ENCODE measurements at places on chromosomes 11 and 22. TPM values are rescaled to one million over a fixed set of nuclear protein-coding genes. Genes with fewer than 3 reads are reported as not detected.

Gene ADAMTS8
- not detected for total RNA-seq

Gene PTGDR2
- not detected for total RNA-seq

Gene SCGB1C1
- total RNA-seq = not detected

- DNase-seq = peak; percentile 55
Measured at GRCh38 chr22:47835726-47836125, 1073.3 kb downstream of the TBC1D22A start.

GRCh38 chr22:49099496-49100124 lies 728.1 kb downstream of the BRD1 start:
- no peak for DNase-seq

Gene CARD10
- 2.0 TPM for total RNA-seq

DNA sequence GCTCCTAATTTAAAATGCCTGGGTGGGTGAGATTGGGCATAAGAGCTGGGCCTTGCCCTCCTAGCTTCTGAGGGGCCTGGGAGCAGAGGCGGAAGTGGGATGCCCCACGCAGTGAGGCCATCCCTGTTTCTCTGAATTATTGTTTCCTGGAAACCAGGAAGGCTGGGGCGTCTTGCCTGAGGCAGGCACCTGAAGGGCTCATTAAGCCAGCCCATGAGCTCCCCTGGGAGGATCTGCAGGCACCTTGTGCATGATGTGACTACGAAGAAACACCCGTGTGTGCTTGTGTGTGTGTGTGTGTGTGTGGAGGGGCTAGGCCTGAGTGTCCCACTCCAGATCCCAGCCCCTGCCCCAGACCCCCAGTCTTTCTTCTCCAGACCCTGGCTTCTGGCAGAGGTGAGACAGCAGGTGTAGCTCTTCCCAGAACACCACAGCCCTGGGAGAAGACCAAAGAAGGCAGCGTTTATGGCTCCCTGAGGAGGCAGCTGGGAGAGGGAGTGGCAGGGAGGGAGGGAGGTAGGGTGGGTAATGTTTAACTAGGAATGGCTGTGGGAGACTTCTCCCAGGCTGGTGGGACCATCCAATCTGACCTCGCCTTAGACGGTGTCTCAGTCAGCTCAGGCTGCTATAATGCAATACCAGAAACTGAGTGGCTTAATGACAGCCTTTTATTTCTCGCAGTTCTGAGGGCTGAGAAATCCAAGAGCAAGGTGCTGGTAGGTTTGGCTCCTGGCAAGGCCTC lies 2.1 kb upstream of the BATF2 start:
- DNase-seq = no peak

DNA sequence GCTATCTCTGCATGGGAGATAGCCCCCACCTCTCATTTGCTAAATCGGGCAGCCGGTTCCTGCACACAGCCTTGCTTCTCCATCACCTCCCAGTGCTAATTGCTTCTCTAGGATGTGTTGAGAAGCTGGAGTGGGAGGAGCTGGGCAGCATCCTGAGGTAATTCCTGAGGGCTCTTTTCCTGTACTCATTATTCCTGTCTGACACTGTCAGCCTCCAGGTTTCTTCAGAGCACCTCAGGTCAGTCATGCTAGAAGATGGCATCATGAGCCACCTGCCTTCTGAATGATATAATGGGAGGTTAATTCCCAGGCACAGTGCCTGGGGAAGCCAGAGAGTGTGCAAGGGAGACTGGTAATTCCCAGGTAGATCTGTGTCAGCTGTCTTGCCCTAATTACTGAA lies 133.0 kb downstream of the RAB38 start:
- DNase-seq = no peak

DNA sequence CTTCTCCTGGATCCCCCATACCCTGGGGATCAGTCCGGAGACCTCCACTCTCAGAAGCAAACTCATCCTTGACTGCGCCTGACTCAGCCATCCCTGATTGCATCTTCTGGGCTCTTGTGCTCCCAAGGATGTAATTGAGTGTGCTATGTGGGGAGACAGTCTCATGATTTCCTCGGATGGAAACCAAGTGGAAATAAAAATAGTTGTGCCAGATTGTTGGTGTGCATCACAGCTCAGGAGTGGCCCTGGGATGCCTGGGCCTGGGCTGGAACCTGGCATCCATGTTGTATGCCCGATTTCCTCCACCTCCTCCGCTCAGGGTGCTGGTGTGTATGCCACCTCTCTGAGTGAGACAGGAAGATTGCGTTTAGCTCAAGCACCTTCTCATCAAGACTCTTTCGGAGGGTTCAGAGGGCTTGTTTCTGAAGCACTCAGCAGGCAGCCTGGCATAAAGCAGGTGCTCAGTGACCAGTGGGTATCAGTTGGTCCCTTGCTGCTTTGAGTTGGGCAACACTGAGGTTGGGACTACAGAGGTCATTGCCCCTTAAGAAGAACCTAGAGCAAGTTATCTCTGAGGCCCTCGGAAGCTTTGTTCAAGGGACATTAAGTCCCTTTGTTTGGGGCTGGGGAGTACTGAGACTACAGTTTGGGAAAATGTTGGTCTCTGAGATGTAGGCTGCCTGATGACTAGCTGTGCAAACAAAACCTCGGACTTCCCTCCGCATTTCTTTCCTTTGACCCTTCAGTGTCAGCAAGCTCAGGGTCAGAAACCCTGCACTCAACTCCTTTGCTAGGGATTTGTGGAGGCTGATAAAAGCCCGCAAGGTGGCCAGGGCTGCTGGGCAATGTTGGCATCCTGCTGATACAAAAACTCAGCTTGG lies 24.8 kb upstream of the MICAL2 start:
- no peak for DNase-seq

- DNase-seq = no peak
Measured at GRCh38 chr11:28132548-28132947, 24.4 kb downstream of the METTL15 start.

DNA sequence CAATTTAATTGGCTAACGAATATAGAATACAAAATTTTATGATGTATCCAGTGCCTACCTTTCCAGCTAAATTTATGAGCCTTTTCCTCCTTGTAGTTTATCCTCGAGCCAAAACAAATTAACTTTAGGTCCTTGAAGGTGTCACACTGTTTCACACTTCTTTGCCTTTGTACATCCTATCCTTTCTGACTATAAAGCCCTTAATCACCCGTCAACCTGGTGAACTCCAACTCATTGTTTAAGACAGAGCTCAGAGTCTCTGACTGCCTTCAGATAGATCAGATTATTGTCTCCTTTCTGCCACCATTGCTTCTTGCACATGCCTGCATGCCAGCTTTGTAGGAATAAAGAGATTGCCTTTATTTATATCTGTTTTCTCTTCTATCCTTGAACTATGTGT lies 58.8 kb downstream of the CNTN5 start:
- DNase-seq = no peak

DNA sequence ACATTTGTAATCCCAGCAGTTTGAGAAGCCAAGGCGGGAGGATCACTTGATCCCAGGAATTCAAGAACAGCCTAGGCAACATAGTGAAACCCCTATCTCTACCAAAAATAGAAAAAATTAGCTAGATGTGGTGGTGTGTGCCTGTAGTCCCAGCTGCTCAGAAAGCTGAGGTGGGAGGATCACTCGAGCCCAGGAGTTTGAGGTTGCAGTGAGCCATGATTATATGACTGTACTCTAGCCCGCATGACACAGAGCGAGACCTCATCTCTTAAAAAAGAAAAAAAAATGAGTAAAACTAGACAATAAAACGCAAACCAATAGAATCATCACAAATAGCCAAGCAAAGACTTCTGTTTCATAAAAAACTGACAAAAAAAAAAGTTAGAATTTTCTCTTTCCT lies 21.8 kb downstream of the NUCB2 start:
- no peak for DNase-seq

- DNase-seq = no peak
Measured at GRCh38 chr11:1559111-1559951, 12.7 kb downstream of the DUSP8 start.

Gene IFTAP
- total RNA-seq = 33.6 TPM

GRCh38 chr11:102390667-102391465 lies 43.9 kb downstream of the BIRC2 start:
- peak; percentile 71 for DNase-seq

- no peak for DNase-seq
Measured at GRCh38 chr22:47022475-47022874, 260.0 kb downstream of the TBC1D22A start.

DNA sequence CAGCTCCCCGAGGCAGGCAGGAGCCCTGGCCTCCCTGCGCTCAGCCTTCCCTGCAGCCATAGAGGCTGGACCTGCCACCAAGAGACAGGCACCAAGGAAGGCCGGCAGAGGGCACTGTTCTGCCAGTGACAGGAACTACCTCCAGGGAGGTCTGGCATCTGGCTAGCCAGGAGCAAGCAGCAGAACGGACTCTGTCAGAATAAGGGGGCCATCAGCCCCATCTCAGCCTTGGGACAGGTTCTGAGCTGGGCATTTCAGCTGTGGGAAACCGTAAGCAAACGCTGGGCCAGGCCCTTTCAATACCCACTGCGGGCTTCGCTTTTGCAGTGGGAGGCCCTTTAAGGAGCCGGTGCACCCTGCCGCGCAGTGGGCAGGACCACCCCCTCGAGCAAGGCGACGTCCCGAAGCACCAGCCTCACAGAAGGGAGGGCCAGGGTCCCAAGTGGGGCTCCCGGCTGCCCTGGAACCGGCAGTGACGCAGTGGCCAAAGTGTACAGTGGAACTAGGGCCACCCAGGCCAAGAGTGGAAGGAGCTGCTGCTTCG lies 18.2 kb downstream of the IFT27 start:
- peak; percentile 86 for DNase-seq

- DNase-seq = peak; percentile 93
Measured at GRCh38 chr11:6612213-6613041, at the start of gene TAF10. TSS of gene TAF10 (minus strand) at chr11:6612216. CDS start at chr11:6612189, 27 bp downstream.

Gene SMIM38
- 0.11 TPM for total RNA-seq

Gene SCN3B
- total RNA-seq = 0.11 TPM

Gene TRIM6
- total RNA-seq = 11.6 TPM

Gene CATSPER1
- 0.05 TPM for total RNA-seq

Gene RELT
- total RNA-seq = 11.8 TPM

- no peak for DNase-seq
Measured at GRCh38 chr11:31823644-31824331, 12.7 kb upstream of the PAX6 start.

Gene ZNF70
- 5.2 TPM for total RNA-seq

Gene CARNS1
- not detected for total RNA-seq

- DNase-seq = no peak
Measured at GRCh38 chr11:113278481-113278880, 35.9 kb upstream of the TTC12 start.

Gene MUC5AC
- not detected for total RNA-seq

DNA sequence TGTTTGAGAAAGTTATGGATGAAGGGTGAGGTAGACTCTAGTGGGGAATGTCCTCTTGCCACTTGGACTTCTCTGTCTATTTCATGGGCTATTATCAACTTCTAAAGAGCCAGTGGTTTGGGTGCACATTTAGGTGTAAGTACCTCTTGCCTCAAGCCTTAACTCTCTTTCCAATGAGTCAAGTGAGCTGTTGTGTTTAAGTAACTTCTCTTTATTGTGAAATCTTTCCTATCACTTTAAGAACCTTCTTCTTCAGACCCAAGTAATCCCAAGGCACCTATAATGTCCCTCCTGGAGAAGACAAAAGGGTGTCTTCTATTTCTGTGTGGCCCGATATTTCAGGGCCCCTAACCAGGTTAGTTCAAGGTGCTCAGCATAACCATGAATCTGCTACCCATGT lies 90.5 kb upstream of the VPREB1 start:
- no peak for DNase-seq

GRCh38 chr11:19891022-19891421 lies 178.4 kb downstream of the NAV2 start:
- DNase-seq = no peak

DNA sequence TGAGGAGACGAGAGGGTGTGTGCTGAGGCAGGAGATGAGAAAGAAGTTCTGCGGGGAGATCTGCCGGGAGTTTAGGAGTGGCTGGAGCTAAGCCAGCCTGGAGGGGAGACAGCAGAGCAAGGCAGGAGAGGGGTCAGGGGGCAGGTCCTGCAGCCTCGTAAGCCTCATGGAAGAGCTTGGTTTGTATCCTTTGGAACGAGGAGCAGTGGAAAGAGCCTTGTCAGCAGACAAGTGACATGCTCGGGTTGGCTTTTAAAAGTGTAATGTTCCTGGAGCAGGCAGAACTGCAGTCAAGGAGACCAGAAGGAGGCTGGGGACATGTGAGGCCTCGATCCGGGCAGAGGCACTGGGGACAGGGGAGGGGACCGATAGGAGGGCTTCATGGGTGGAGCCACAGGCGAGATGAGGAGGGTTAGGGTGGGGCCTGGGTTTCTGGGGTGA lies 21.4 kb upstream of the TUB start:
- no peak for DNase-seq

DNA sequence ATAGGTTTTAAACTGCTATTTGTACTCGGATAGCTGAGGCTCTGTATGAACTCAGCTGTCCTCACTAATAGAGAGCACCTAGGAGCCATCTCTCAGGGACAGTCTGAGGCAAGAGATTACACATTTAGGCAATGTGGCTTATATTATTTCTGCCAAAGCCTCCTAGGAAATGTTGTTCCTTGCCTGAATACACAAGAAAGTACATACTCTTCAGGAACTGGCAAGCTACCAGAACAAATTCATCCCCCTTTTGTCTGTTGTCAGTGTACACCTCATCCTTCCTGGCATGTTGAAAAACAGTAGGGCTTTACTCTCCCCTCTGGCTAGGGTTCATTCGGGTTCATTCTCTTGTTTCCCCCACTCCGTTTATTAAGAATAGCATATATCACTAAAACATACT lies 615.9 kb upstream of the FAT3 start:
- no peak for DNase-seq

- DNase-seq = no peak
Measured at GRCh38 chr11:46686886-46687795, 13.3 kb downstream of the ARHGAP1 start.

GRCh38 chr22:42773167-42773566 lies 52.5 kb upstream of the A4GALT start:
- no peak for DNase-seq

GRCh38 chr11:117679461-117679860 lies 117.6 kb downstream of the DSCAML1 start:
- DNase-seq = no peak

DNA sequence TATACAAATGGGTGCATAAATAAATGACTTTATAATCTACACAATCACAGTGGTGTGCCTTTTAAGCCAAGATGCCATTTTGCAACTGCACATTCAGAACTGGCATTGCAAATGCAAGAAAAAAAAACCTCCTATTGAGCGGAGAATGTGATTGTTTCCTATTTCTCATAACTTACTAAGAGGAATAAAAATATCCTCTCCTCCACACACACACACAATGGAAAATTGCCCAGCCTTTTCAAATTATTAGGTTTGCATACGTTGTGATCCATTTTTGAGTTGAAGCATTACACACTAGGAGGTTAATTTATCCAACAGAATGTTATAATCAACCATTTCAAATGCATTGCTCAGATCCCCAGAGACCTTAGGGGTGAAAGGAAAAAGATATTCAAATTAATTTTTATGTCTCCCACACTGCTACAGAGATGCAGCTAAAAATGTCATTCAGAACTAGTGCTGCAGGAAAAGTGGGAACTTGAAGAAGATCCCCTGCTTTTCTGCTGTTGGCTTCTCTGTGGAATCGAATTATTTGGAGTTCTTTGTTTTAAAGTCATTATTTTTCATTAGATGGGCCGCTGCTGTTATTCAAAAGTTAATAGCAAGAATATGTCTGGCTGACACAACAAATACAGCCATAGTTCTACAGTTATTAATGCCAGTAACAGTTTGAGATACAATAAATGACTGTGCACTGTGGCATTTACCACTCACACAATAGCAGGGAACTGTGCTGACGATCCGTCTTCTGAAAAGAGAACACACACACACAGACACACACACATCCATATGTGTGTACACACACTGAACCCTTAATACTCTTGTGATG lies 299.9 kb upstream of the ANO5 start:
- DNase-seq = no peak

Gene GAS2L1
- 9.1 TPM for total RNA-seq
